Foreskin keratinocyte (primary cell): ENCODE measurements at places on chromosomes 13 and 19. TPM values are rescaled to one million over a fixed set of nuclear protein-coding genes. Genes with fewer than 3 reads are reported as not detected.

The RFPL4AL1 gene
- not detected in 2 replicates for total RNA-seq

- DNase-seq, result peak; percentile 77
Observed at GRCh38 chr19:46040952-46041500, at the start of gene IGFL4. TSS of gene IGFL4 (minus strand) at chr19:46041002. CDS start at chr19:46040962, 40 bp downstream.

DNA sequence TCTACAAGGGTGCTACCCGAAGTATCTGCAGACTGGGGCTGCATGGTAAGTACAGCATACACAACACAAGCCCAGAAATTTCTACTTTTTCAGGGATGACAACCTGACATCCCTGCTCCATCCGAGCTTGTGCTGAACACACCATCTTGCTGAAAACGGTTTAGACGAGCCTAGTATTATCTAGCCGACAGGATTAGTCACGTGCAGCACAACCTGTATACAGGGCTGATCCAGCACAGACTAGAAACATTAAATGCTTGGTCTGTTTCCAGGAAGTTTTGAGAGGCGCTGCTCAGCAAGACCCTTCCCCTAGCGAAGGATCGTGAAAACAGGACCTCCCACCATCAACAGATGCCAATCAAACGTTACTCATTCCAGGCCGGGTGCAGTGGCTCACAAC is 4.2 kb downstream of the SMIM7 start:
- no peak for DNase-seq

The ZNF653 gene
- total RNA-seq, result 4.0 and 4.5 TPM in 2 replicates

DNA sequence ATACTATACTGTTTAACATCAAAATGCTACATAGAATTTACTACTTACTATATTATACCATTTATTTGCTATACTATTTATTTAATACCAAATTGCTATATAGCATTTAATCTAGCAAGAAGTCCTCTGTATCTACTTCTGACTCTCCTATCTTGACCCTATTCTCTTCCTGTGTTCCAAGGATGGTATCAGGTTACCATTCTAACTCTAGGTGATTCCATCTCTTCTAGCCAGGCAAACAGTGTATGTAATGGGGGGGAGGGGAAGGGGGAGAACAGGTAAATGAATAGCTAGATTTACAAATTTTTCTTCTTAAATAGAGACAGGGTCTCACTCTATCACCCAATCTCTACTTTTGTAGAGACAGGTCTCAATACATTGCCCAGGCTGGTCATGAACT is 200.3 kb downstream of the DIAPH3 start:
- no peak for DNase-seq

DNA sequence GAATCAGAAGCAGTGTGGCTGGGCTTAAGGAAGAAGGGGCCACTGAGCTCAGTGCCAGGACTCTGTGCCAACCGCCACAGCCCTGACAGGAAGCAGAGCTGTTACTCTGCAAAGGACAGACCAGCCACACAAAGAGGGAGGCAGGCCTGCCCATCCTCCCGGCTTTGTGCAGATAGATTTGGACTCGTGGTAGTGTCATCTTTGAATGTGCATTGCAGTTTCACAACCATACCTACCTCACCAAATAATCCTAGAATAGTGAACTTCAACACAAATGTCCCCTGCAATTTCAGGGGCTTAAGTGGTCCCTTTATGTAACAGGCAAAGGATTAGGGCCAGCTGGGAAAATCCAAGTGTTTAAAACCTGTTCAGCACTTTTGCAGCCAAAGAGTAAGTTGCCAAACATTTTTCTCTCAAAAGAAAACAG is 55.1 kb upstream of the CLDN10 start:
- no peak for DNase-seq

- DNase-seq, result peak; percentile 40
Observed at GRCh38 chr13:50365408-50366391, 350.5 kb downstream of the KCNRG start.

The PTPRH gene
- total RNA-seq, result 0.11 and 0.17 TPM in 2 replicates

- no peak for DNase-seq
Observed at GRCh38 chr19:7637374-7638256, 705 bp downstream of the STXBP2 start.

- no peak for DNase-seq
Observed at GRCh38 chr13:29594710-29595379, 643 bp downstream of the SLC7A1 start.

GRCh38 chr19:8310342-8311055 is 2.3 kb upstream of the CD320 start:
- no peak for DNase-seq

DNA sequence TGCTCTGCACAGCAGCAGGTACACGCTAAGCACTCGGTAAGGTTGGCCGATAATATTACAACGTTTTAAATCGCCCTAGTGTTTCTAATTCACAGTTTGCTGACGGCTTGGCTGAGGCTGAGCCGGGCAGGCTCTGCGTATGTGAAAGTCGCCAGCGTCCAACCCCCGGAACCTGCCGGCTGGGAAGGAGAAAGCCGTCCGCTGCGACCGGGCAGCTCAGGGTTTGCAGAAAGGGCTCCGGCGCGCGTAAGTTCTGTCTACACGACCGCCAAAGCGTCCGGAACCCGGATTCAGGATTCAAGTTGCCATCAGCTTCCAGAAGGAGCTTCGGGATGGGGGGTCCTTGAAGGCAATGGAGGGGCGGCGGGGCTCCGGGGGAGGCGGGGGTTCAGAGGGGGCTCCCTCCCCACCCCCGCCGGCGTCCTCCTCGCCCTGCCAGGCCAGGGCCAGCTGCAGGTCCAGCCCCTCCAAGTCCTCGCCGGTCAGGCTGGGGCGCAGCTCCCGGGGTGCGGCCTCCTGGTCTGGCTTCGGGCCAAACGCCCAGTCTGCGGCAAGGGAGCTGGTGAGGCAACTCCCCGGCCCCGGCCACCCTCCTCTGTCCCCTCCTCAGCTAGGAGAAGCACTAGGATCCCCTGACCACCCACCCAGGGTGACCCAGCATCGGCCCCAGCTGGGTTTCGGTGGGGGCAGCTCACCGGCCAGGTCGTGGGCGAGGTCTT is 575 bp downstream of the SMIM44 start:
- DNase-seq, result no peak

GRCh38 chr19:17751103-17751911 is at the start of gene FCHO1:
TSS of gene FCHO1 (plus strand) at chr19:17751477. CDS start at chr19:17755165, 3,688 bp downstream.
- DNase-seq, result no peak

- DNase-seq, result no peak
Observed at GRCh38 chr13:104309431-104309830, 1243.2 kb upstream of the SLC10A2 start.

- DNase-seq, result no peak
Observed at GRCh38 chr13:45016792-45017425, 27.6 kb downstream of the GPALPP1 start.

The ZIC5 gene
- total RNA-seq, result not detected in 2 replicates

GRCh38 chr13:20128459-20128931 is 32.4 kb downstream of the GJA3 start:
- no peak for DNase-seq
